Ovary (tissue), 10 donors: ENCODE measurements at places on chromosomes 5 and 9. TPM values are rescaled to one million over a fixed set of nuclear protein-coding genes. Genes with fewer than 3 reads are reported as not detected.

- no peak for DNase-seq
Observed at GRCh38 chr5:83209963-83210362, 132.6 kb downstream of the XRCC4 start.

Gene BHMT2
- total RNA-seq: 12.4 TPM

Gene RECK
- 18.0 TPM for total RNA-seq

DNA sequence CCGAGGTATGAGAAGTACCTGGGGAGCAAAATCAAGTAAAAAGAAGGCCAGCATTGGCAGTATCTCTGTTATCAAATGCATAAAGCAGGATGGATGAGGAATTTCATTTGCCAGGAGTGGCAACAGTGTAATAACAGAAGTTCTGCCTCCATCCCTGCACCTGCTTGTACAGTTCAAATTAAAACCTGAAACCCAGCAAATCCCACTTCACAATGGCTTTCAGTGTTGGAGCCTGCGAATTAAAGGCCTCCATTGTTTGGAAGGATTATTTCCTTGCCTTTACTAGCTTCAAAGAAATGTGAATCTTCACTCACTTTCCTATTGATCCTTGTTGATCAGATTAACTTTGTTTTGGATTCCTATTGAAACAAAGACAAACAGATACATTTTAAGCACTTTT lies 31.5 kb upstream of the IRX1 start:
- DNase-seq: no peak

DNA sequence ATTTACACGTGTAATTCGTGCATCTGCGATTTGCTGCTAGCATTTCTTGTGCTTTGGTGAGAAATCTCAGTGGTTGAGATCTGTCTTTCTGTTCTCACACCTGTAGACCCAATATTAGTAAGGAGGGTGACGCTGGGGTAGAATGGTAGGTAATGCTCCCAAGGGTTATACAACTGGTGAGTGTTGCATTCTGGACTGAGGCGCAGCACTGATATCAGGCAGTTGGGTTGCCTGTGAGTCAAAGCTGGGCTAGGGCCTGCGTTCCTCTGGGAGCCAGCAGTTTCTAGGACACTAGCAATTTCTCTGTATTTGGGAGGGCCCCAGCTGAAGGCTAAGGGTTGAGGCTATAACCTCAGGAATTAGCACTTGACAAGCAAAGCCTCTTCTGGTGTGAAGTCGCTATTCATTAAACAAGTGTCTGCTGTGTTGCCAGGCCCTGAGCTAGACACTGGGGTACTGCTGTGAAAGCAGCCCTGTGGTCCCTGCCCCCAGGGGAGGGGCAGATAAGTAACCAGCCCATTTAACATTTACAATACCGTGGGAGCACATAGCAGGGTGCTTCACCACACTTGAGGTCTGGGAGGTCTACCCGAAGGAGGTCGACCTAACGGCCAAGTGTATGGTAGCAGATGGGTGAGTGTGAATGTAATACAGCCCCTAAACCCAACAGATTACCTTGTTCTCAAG lies 28.7 kb downstream of the LARP1 start:
- no peak for DNase-seq

GRCh38 chr5:68818057-68818695 lies 275.6 kb upstream of the SLC30A5 start:
- DNase-seq: no peak

Gene CBY3
- total RNA-seq: 0.65 TPM

Gene SPATA9
- 0.61 TPM for total RNA-seq

GRCh38 chr9:26264709-26265601 lies 586.7 kb upstream of the TUSC1 start:
- DNase-seq: no peak
